Astrocyte of the spinal cord (primary cell): ENCODE measurements at places on chromosomes 7 and 10.

DNA sequence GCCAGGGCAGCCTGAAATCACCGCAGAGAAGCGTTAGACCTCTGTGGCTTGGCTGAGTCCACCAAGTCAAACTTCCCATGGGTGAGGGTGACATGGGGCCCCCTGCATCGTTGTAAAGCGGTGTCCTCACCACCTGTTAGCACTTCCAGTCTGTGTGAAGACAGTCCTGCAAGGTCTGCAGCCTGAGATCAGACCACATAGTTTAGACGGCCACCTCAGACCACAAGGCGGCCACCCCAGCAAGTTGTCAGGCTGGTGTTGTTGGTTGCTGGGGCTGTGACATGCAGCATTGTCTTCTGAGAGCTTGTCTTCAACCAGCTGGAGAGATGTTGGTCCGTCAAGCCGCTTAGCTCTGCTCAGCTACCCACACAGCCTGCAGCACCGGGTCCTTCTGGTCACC is 44.1 kb upstream of the TARP start:
- no peak for DNase-seq

DNA sequence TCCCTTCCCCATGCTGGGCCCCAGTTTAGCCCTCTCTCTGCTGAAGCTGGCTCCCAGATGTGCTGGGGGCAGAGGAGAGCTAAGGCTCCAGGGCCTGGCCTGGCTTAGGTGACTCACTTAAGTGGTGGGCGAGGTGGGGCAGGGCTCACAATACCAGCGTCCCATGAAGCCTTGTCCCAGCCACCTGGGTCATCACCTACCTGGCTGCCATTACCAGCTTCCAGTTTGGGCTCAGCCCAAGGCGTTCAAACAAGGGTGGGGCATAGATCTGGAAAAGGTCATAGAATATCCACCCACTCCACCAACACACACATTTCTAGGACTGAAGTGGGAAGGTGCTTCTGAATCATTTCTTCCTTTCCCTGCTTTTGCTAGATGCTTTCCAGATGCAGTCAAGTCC is 8.3 kb downstream of the KAZALD1 start:
- no peak for DNase-seq

DNA sequence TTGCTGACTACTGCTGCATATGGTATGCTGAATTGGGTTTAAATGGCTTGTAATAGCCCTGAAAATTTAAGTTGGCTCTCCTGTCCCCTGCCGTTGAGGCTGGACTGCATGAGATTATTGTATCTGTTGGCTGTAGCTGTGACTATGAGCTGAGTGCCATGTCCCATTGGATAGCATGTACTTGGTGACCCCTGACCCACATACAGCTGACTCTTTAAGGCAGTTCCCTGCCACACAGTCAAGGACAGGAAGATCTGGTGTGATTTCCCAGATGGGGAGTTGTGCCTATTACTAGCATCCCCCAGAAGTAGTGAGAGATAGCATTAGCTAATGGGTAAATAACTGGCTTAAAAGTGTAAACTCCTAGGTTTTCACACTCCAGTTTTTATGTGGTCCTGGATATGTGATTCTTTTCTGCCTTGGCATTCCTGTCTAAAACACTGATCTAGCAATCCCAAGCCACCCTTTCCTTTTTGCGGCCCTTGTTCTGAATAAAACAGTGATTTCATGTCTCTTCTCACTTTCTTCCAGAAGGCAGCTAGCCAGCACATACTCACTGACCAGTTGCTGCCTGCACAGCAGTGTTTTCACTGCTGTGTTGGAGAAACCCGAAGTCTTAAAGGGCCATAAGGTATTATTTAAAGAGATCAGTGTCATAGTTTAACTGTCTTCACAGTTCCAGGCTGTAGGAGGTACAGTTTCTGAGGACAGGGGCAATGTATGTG is 35.9 kb downstream of the LRRC4 start:
- peak; percentile 68 for DNase-seq

- no peak for DNase-seq
Observed at GRCh38 chr10:101000127-101000914, 713 bp downstream of the LZTS2 start.

DNA sequence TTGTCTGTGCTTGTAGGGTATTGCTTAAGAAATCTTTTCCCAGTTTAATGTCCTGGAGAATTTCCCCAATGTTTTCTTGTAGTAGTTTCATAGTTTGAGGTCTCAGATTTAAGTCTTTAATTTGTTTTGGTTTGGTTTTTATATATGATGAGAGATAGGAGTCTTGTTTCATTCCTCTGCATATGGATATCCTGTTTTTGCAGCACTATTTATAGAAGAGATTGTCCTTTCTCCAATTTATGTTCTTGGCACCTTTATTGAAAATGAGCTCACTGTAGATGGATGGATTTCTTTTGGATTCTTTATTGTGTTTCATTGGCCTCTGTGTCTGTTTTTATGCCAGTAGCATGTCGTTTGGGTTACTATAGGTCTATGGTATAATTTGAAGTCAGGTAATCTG is 20.2 kb downstream of the ADIRF start:
- DNase-seq, result no peak

- DNase-seq, result no peak
Observed at GRCh38 chr10:118874171-118874570, 119.4 kb upstream of the CACUL1 start.

DNA sequence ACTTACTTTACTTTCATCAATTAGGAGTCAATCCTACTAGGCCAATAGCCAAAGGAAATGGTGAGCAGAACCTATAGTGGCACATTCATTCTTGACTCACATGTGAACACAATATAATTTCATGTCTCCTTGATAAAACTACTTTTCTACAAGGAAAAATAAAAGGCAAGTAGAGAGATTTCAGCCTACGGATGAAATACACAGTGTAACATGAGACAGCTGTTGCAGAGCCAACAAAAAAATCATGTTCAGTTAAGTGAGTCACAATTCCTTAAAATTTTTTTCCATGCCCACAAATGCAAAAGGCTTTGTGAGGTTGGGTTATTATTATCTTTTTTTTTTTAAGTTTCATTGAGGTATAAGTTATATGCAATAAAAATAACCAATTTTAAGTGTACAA is 54.8 kb downstream of the GPR141 start:
- no peak for DNase-seq

DNA sequence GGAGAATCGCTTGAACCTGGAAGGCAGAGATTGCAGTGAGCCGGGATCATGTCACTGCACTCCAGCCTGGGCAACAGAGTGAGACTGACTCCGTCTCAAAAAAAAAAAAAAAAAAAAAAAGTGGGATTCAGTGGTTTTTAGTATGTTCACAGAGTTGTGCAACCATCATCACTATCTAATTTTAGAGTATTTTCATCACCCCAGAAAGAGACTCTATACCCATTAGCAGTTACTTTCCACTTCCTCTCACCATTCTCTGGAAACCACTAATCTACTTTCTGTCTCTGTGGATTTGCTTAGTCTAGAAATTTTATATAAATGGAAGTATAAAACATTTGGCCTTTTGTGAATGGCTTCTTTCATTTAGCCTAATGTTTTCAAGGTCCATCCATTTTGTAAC is 113.4 kb downstream of the ST7 start:
- DNase-seq, result no peak

GRCh38 chr10:69065406-69066361 is 22.2 kb upstream of the SRGN start:
- DNase-seq, result peak; percentile 43

- no peak for DNase-seq
Observed at GRCh38 chr10:128469515-128469914, 343.3 kb upstream of the MKI67 start.

DNA sequence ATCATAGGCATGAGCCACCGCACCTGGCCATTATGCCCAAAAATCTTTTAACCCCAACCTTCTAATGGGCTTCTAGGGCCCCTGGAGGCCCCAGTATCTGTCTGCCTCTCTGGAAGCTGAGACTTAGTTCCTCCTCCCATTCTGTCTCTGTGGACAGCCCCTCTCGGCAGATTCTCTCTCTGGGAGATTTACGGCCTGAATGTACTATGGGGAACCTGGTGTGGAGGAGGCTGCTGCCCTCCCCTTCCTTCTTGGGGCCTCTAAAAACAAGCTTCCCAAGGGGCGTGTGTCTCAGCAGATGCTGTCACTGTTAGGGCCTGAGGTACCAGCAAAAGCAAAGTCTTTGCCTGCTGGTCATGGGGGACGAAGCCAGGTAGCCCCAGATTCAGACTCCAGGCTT is 35.8 kb upstream of the PRKAR1B start:
- DNase-seq, result no peak
